ENCODE measurements at places on chromosomes 4 and X.

DNA sequence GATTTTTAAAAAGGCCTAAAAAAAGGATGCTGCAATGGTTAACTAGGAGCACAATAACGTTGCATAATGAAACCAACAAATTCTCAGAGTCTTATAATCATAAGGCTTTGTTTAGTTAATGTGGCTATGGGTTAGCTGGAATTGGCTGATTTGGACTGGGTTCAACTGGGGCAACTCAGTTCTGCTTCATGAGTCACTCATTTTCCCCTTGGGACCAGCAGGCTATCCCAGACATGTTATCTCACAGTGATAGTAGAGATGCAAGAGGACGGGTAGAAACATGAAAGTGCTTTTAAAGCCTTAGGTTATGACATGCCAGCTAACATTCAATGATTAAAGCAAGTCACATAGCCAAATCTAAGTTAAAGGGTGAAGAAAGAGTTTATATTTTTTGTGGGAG lies 189.2 kb upstream of the GK2 start:
- no peak for DNase-seq

DNA sequence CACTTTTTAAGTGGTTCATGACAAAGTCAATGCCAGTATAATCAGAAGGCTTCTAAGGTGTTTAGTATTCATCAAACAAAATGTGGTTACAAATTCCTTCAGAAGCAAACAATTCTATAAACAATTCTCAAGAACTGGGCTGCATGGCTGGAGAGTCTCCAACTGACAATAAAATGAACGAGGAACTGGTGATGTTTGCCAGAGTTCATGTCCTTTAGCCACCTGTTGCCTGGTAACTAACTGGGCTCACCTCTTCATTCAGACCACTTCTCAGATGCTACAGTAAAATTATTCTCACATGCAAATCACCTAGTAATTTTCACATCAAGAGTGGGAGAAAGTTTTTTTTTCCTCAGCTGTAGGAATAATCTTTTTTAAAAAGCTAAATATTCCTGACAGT lies 53.3 kb downstream of the CAMK2D start:
- no peak for DNase-seq

DNA sequence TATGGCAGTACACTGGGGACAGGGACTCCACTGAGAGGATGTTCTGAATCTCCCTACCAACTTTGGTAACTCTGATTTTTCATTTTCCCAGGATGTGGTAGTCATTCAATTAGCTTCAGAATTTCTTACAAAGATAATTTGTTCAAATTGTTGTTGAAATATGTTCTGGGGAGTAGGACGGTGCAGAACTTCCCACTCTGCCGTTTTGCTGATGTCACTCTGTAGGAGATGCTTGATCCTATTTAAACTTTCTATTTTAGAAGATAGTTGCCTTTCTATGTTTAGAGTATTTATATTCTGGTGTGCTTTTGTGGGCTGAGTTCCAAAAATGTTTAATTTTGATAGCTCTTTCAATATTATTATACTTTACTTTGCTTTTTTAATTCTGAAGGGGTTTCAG lies 55.2 kb downstream of the ADAM29 start:
- no peak for DNase-seq

- no peak for DNase-seq
Observed at GRCh38 chr4:97105347-97106099, 1037.8 kb downstream of the STPG2 start.

- DNase-seq: no peak
Observed at GRCh38 chrX:121733514-121733913, 686.1 kb downstream of the GLUD2 start.

DNA sequence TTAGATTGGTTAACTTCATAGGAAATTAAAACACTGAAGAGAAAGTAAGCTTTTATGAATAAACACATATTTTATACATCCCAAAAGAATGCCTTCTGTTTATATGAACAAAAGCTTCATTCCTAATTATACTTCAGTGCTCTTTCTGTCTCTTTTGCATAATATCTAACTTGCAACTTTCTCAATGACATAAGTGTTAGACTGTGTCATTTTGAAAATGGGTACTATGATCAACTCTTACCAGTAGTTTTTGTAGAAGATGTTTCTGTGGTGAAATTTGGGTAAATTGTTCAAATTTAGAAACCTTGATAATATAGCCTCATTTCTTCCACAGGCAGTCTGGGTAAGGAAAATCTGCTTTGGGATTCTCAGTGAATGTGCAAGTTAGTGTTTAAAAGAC lies 991.4 kb downstream of the CCSER1 start:
- no peak for DNase-seq

DNA sequence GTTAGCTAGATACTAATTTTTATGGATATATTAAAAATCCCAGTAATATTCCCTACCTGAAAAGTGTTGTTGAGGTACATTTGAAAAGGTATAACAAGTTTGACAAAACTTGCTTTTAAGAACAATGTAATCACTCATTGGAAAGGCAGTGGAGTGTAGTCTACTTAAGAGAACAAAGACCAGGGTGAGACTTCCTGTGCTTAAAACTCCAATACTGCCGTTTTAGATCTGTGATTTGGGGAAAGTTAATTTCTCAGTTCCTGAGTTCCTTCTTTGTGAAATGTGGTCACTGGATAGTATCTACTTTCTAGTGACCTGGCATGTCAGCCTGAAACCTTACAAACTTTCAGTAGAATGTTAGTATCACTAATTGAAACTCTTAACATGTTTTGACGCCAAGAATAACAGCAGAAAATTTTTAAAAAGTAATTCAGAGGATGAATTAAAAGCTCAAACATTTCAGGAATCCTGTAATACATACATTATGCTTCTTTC lies 56.8 kb downstream of the PCDH7 start:
- no peak for DNase-seq

DNA sequence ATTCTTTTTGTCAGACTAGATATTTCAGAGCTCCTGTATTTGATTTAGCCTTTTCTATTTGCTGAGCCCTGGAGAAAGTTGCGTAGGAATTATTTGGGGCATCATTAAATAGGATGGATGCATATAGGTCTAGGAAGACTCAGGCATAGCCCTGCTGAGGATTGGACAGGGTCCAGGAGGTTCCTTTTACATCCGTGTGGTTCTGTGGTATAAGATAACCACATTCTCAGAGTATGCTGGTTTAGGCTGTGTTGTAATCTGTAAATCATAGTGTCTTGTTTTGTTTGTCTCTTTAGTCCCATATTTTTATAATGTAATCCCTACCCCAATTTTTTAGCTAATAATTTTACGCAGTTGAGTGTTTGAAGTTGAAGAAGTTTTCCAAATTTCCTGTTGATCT lies 513.7 kb downstream of the RPA4 start:
- no peak for DNase-seq

GRCh38 chr4:169154121-169154520 lies 116.6 kb downstream of the SH3RF1 start:
- DNase-seq: no peak

GRCh38 chrX:39629001-39629400 lies 468.8 kb downstream of the BCOR start:
- DNase-seq: no peak

DNA sequence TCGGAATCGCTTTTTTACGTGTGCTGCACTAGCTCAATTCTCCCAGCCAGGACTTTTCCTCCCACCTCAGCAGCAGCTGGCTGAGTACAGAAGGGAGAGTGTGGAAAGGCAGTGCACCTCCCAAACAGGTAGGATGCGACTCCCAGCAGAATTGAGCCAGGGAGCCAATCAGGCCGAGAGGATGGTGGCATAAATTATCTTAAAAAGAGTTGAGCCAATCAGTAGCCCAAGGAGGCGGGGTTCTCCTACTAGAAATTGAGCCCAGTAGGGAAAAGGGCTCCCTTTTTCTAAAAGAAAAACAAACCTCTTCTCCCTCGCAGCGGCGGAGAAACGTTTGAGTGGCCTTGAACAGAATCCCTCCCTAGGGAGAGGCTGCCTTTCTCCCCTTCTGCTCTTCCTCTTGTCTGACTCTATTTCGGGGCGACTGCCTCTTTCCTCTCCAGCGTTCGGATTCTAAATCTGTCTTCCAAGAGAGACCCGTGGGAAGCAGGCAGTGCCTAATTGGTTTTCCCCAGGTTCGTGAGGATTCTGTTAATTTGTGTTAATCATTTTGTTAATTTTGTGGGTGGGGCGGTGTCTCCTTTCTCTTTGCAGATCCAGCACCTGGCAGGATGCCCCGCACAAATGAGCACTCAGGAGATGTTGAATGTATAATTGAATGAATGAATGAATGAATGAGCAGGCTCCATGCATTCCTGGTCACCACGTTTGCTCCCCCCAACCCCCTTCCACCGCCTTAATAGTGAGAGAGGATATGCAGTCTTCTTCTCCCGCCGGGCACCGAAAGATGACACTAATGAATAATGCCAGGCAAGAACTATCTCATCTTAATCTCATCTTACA lies at the start of gene GABRG1:
Gene GABRG1, minus strand, starts transcription at position 142 of the 843 bp plus-strand sequence. Its CDS starts 141 bp downstream, at position 1.
- no peak for DNase-seq

DNA sequence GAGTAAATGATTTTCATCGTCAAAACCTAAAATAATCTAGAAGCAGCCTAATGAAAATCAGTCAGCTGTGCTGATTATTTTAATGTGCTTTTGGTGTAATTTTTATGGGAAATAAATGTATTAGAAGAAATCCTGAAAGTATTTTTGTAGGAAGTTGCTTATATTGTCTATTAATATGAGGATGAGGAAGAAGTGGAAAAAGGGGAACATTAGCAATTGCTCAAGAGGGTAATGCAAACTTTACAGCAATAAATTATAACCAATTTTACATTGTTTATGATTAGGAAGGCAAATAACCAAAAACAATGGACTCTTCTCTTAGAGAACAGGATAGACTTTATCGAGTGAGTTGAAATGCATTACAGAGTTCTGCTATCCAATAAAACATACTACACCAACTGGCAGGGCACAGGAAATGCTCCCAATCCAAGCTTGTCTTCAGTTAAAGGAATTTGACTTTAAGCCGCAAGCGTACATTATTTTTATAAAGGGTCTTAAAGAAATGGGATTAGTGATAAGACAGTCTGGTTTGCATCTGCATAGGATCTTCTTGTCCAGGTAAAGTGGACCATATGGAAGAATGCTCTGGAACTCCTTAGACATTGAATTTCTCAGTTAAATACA lies 374.8 kb downstream of the PDGFC start:
- DNase-seq: no peak

DNA sequence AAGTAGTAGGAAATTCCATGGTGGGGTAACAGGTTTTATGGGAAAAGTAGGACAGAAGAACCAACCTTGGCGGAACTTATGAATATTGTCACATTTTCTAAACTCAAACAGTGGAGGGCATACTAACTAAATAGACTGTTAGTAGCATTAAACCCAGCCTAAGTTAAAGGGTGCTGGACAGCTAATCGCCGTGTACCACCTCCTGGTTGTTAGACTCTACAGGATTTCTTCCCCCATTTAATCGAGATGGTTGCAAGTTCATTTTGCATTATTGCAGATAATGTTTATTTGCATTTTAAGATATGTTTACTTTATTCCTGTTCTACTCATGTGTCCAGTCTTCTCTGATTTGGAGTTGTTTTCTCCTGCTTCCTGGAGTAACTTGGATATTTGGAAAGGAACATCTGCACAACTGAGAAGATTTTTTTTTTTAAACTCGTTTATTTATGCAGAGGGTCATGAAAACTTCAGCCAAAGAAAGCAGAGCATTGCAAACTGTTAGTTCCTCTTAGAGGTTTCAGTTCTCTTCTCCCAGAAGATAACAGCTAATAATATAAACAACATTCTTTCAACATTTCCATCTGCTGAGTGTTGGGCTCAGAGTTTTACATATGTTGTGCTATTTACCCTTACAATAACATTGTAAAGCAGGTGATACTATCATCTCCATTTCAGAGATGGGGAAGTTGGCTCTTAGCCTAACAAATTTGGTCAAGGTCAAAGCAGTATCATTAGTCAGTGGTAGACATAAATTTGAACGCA lies 51.5 kb upstream of the TBC1D9 start:
- no peak for DNase-seq

GRCh38 chrX:6012357-6012756 lies 216.3 kb downstream of the NLGN4X start:
- no peak for DNase-seq

GRCh38 chrX:389021-389441 lies 2.3 kb upstream of the PPP2R3B start:
- DNase-seq: no peak

- DNase-seq: no peak
Observed at GRCh38 chr4:54882616-54883015, 224.9 kb downstream of the KIT start.

DNA sequence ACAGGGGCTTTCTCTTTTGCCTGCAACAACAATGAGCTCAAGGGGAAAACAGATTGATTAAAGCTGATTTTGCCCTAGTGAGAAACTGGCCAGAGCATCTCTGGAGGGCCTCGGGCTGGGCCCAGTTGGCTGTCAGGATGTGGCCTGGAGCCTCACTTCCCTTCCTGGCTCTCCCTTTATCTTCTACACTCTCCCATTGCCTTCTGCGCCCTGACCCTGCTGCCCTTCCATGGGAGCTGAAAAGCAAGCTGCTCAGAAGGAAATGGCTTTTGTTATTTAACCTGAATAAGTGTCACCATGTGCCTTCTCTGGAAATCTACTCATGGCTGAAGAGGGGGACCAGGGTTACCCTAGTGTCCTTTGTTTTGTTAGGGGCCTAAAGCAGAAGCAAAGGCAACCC lies 43.8 kb downstream of the NHSL2 start:
- no peak for DNase-seq

DNA sequence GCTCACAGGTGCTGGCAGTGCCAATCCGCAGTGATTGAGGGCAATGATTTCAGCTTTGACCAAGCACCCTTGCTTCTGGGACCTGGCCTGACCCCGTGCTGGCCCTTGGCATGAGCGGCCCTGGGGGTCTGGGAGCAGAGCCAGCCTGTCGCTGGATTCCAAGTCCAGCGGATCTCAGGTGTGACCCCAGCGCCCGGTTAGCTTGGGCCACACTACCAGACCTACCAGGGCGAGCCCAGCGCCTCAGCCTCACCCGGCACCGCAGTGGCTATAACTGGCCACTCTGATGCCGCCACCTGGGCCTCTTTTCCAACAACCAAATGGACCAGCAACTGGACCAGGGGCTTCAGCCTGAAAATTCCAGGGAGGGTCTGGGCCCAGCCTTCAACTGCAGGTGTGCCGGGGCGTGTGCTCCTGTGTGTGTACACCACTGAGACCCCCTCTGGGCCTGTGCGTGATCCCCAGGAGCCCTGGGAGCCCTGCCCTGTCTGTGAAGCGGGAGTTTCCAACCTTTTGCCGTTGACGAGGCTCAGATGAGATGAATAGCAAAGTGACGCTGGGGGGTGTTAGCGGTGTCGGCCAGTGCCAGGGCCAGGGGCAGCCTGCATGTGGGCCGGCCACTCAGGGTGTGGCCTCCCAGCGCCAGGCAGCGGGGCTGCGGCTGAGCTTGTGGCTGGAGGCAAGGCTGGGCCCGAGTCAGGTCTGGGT lies 658 bp downstream of the SH3TC1 start:
- DNase-seq: no peak

GRCh38 chr4:100848841-100849240 lies 331.0 kb upstream of the EMCN start:
- no peak for DNase-seq

Measured in stimulated activated CD4-positive, alpha-beta T cell treated with anti-CD3 and anti-CD28 coated beads, TNF-alpha, amount 100 ng/mL, for 24 hours (primary cell).